ENCODE measurements at places on chromosomes 3 and 15.

DNA sequence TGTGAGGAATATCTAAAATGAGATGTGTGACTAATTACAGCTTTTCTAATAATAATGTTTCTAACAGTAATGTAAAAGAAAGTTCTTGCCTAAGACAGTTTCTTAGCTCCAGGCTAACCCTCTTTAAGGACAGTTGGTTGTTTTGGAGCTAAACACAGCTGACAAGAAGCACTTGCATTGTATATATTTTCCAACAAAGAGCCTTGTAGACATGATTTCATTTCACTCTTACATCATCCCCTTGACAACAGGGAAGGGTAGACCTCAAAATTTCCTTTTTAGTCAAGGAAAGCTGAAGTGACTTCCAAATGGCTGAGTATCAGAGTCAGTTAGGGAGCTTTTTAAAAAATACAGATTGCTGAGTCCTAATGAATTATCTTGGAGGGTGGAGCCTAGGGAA lies 4.1 kb downstream of the ARID3B start:
- DNase-seq, result no peak

DNA sequence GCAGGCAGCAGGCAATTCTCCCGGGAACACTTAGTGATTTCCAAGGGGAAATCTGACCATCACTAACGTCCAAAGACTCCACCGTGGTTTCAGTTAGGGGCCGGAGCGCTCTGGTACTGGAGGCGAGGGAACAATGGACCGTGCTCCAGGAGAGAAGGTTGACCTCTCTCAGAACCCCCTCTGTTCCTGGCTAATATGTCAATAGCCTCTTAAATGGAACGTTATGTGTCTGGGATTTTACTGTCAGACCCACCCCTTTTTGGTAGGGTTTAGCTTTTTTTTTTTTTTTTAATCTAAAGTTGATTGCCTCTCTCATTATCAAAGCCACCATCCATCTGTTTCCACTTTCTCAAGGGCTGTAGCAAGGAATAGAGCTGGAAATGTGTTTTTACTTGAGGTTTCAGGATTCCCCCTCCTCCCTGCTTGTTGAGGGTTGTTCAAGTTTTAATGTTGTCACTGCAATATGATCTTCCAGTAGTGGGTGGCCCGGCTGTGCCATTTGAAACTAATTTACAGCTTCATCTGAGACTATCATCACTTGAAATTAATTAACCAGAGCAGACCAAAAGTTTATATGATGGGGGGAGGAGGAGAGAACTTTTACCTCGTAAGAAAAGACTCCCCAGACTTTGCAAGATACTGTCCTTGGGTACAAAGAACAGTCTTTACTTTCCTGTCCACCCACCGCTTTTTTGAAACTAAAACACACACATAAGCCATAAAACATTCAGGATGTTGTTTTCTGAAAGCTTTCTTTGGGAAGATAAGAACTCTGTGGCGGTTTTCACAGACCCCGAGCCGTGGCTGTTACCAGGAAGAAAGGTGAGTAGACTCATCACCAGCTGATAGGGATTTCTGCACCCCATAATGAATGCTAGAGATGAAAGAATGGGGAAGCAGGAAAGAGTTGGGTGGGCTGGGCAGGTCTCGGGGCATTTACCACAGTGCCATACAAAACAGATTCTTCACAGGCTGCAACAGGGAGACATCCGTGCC lies 187.8 kb downstream of the UACA start:
- DNase-seq, result peak; percentile 90

- DNase-seq, result peak; percentile 9
Measured at GRCh38 chr3:189652042-189652441, 20.9 kb downstream of the TP63 start.

DNA sequence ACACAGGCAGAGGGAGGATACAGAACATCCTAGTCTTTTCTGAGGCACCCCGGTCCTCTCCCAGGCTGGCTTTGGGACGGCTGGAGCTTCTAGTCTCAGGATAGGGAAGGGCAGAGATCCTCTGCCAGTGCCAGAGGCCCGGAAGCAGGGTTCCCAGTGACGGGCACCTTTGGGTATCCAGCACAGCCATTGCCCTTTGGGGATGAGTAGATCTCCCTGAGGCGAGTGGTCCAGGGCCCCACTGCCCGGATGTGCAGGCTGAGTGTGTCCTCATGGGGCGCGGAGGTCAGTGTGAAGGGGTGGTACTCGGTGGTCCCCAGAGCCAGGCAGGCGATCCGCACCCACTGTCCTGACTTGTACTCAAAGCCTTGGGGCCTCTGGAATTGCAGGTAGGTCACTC lies 18.3 kb downstream of the DUOX2 start:
- DNase-seq, result no peak

GRCh38 chr15:67107014-67107812 lies 41.8 kb downstream of the SMAD3 start:
- DNase-seq, result peak; percentile 98

GRCh38 chr15:39919748-39920509 lies at the start of gene GPR176:
Gene GPR176, minus strand, starts transcription at chr15:39920266. Its CDS starts 240 bp downstream, at chr15:39920026.
- DNase-seq, result peak; percentile 81

DNA sequence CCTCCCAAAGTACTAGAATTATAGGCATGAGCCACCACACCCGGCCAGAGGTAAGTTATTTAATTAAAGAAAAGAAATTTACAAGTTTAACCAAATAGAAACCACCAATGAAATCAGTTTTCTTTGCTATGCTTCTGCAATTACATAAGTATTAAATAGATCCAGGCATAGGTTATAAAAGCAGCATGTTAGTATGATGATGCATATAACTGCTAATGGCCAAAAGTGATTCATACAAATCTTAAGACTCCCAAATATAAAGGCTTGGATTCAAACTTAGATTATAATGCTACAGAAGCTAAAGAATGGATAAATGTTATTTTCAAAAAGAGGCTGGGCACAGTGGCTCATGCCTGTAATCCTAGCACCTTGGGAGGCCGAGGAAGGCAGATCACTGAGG lies 32.8 kb upstream of the HDC start:
- DNase-seq, result no peak

DNA sequence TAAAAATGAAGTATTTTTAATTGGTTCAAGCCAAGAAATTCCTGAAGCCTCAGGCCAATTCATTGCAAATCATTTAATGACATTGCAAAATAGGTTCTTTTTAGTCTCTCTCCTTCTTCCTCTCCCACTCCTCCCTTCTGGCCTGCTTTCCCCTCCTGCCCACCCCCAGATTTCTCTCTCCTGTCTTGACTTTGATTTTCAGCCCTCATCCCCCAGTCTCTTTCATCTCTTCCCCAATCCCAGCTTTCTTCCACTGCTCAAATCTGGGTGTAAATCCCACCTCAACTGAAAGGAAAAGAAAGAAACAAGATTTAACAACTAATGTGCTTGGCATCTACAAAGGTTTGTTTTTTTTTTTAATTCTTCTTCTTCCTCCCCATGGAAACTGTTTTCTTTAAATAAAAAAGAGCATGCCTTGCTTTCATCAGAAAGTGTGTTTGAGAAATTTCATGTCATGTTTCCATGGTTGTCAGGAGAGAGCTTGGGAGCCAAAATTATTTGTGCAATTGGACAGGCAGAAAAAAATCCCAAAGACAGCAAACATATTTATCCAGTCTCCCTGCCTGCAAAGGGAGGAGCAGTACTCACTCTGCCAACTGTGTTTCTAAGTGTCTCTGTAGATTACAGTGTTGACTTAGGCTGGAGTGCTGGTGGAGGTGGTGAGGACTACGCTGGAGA lies 50.4 kb downstream of the BOC start:
- peak; percentile 28 for DNase-seq

DNA sequence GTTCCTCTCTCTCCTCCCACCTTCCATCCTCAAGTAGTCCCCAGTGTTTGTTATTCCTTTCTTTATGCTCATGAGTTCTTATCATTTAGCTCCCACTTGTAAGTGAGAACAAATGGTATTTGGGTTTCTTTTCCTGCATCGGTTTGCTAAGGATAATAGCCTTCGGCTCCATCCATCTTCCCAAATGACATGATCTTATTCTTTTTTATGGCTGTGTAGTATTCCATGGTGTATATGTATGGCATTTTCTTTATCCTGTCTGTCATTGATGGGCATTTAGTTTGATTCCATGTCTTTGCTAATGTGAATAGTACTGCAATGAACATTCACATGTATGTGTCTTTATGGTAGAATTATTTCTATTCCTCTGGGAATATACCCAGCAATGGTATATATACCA lies 62.4 kb upstream of the CFAP161 start:
- DNase-seq, result no peak

DNA sequence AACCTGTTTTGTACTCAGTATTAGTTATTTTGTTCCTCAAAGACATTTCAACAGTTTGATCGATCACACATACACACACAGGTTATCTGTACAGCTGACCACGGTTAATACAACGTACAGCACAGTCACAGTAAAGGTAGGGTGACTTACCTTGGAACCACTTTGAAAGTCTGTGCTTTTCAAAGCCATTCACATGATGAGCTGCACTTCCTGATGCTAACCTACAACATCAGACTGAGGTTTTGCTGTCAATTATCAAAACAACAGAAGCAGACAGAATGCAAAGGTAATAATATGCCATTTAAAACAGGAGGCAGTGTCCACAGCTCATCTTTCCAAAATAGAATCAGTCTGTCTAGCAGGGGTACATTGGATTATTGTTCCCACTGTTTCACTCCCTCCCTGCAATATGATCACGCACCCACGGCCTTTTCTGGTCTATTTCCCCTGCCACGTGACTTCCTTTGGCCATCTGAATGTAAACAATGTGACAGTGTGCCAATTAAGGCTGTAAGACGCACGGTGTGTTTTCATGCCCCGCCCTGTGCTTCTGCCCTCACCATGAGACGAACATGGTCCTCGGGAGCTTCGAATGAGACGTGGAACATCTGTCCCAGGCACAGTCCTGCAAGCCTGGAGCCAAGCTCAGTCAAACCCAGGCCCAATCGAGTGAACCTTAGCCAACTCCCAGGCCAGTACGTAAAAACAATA lies 102.4 kb downstream of the FMN1 start:
- DNase-seq, result no peak

- peak; percentile 25 for DNase-seq
Measured at GRCh38 chr3:133374708-133375402, 25.0 kb upstream of the BFSP2 start.

- no peak for DNase-seq
Measured at GRCh38 chr3:82807781-82808180, 1046.3 kb upstream of the GBE1 start.

GRCh38 chr3:130997289-130997688 lies 29.3 kb downstream of the ASTE1 start:
- DNase-seq, result no peak

DNA sequence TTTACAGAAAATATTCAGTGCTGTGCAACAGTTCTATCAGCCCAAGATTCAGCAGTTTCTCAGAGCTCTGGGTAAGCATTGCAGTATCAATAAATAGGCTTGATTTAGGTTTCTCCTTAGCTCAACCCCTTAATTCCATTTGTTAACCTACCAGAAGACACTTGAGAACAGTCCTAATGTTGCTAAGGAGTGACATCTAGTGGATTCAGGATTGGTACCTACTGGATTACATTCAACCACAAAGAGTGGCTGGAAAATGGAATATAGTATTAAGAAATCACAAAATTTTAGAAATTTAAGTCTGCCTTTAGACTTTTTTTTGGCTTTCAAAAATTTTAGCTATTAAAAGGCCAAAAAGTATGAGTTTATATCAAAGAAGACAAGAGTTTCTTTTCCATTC lies 34.7 kb downstream of the POLG start:
- peak; percentile 27 for DNase-seq

GRCh38 chr3:48425281-48425812 lies 4.5 kb downstream of the PLXNB1 start:
- DNase-seq, result no peak

- peak; percentile 68 for DNase-seq
Measured at GRCh38 chr3:194404365-194405140, 5.5 kb upstream of the GP5 start.

DNA sequence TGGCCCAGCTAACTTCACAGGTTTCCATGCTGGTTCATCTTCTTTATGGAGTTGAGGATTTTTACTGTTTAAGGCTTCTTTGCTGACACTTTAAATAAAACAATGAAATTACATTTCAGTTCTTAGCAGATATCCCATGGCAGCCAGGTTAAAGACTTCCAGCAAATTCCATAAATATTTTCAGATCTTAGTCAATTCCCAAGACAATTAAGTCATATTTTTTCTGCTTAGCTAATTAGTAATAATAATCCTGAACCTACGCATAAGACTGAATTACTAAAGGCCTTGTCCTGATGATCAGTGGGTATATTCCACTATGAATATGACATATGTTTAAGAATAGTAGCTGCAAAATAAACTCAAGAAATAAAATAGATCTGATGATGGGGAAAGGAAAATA lies 83.3 kb downstream of the NR2E3 start:
- peak; percentile 37 for DNase-seq

DNA sequence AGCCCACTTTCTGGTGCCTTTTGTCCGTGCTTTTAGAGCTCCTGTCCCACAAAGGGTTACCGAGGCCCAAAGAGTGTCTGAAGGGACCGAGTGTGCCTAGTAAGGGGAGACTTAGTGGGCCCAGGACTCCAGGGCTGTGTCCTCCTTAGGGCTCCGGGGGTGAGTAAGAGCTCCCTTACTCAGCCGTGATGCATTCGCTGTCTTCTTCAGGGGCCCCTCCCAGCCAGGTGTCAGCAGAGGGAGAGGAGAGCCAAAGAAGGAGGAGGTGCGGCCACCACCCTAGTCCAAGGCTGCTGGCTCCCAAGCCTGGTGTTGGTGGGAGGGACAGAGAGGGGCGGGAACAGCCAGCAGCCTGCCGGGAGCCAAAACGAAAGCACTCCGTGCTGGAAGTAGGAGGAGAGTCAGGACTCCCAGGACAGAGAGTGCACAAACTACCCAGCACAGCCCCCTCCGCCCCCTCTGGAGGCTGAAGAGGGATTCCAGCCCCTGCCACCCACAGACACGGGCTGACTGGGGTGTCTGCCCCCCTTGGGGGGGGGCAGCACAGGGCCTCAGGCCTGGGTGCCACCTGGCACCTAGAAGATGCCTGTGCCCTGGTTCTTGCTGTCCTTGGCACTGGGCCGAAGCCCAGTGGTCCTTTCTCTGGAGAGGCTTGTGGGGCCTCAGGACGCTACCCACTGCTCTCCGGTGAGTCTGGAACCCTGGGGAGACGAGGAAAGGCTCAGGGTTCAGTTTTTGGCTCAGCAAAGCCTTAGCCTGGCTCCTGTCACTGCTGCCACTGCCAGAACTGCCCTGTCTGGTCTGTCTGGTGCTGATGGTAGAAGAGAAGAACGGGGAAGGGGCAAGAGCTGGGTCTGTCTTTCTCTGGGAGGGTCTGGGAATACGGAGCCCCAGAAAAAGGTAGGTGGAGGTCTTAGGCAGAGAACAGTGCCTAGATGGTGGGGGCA lies at the start of gene IL17RC:
TSS of gene IL17RC (plus strand) at position 365 of the 947 bp plus-strand sequence. CDS start at position 583, 218 bp downstream.
- peak; percentile 85 for DNase-seq

- DNase-seq, result no peak
Measured at GRCh38 chr3:45332493-45332892, 55.9 kb upstream of the LARS2 start.

GRCh38 chr15:90564051-90564450 lies 34.3 kb downstream of the CRTC3 start:
- no peak for DNase-seq

GRCh38 chr3:138775254-138775595 lies 59.5 kb downstream of the PIK3CB start:
- DNase-seq, result peak; percentile 5

DNA sequence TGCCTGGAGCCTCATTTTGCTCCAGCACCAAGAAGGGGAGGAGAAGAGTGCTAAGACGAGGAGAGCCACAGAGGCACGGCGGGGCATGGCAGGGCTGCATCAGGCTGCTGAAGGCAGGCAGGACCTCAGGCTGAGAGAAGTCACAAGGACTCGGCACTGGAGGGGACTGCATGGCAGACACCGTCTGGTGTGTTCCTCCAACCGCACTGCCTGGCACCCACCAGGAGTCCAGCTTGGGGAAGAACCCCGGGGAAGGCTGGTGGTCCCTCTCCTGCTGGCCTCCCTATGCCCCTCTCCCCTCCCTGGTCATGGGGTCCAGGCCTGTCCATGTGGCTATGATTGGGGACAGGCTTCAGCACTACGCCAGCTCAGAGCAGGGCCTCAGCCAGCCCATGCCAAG lies 153.2 kb upstream of the MEF2A start:
- no peak for DNase-seq
